Activated CD4-positive, alpha-beta T cell treated with anti-CD3 and anti-CD28 coated beads, Interleukin-2, Interleukin-6, amounts not matched to agents 100 ng/mL and 50 ng/mL, durations not matched to agents 16 hours and 8 hours (primary cell): ENCODE measurements at places on chromosomes 5 and 9.

GRCh38 chr9:132833550-132834121, 44.4 kb downstream of the AK8 start:
- DNase-seq = no peak

DNA sequence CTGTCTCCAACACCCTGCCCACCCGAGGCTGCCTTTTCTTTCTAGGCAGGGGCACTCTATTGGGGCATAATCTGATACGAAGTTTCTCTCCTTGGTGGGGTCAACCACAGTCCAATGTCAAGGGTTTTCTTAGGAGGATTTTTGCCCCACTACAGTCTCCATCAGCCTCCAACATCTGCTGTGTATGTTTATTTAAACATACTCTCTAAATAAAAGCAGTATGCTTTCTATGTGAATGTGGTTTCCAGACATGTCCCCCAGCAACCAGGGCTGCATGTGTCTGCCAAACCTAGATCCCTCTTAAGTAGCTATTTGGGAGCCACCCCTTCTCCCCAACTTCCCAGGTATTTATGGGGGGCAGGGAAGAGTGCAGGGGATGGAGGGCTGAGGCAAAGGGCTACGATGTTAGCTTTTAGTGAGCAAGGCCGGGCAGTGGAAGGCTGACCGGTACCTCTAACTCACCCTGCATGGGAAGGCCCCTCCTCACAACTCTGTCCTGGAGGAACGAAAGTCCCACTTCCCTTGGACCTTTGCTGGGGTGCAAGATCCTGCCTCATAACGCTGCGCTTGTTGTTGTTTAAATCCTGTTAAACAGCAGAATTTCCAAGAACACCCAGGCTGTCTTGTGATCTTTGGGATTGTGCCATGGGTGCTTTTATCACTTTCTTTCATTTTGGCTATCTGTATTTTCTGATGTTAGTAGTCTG, 75.4 kb downstream of the NREP start:
- DNase-seq = no peak

DNA sequence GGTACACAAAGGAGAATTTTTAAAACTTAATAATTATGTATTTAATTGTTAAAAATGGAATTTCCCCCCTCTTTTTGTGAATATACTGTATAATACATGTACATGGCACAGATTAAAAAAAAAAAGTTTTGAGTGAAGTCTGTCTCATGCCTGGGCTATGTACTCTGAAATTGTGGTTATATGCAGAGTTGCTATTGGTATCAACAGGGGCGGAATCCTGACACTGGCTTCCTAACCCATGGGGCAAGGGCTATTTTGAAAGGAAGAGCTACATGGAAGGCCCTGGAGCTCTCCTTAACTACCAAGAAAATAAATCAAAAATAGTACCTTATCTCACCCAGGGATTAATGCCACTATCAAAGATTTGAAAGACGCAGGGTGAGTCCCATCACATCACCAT, 865 bp upstream of the FAM193B start:
- DNase-seq = no peak

- no peak for DNase-seq
These were observed 297.4 kb downstream of the ENC1 start for GRCh38 chr5:74342948-74343682.

DNA sequence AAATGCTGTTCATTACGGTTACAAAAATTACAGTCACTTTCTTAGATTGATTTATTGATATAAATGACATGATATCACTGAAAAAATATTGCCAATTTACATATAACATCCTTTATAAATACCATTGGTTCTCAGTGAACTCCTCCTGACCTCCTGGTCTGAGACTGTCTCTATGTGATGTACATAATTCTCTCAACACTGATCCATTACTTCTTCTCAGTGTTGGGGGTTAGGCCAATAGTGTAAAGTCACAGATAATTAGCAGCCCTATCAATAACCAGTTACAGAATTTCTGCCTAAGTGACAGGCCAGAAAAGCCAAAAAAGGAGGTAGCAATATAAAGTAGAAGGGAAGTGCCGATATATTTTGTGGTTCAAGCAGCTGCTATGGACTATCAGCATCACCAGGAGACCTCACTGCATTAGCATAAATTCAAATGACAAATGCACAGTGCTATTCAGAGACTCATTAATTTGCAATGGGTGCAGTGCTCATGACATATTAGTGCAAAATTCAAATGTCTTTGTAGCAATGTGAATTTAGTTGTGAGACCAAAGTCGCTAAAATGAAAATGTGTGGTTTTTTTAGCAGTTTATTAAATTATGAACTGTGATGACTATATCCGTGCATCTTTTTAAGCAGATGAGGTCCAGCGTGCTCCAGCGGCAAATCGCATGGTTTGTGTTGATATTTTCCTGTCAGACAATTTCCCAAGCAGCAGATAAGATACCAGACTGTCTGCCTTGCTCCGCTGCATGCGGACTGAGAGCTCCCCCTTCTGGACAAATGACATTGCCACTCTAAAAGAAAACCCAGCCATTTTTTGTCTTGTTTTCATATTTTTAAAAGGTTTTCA, 144.6 kb downstream of the CETN3 start:
- peak; percentile 69 for DNase-seq

GRCh38 chr5:6026766-6027406, 351.5 kb downstream of the MED10 start:
- no peak for DNase-seq

DNA sequence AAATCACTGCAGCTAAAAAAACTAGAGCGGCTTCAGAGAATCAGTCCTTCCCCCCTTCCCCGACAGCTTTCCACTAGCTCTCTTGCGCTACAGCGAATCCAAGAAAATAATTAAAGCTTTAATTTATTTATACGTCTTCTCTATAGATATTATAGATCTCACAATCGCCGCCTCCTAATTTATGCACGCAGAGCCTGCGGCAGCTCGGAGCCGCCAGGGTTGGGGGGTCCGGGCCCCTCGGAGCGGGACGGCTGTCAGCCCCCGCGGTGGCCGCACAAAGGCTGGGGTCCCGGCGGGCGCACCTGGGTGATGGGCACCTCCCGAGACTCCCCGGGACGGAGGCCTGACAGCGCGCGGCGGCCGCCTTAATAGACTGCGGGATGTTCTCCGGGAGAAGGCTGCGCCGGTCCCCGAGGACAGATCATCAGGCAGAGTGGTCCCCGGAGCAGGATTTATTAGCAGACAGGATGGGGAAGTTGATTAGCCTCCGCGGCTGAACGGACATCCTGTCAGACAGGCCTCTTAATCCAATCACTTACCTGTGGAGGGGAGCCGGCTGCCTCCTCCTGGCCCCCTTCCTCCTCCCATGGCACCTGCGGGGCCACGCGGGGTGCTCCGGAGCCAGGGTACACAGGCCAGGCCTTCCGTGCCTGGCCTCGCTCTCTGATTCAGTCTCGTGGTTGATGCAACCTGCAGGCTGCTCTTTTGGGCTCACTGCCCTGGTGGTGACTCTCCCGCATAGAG, 166.8 kb downstream of the MELK start:
- DNase-seq = no peak

GRCh38 chr9:38687389-38687842, 32.5 kb downstream of the FAM240B start:
- DNase-seq = peak; percentile 55

DNA sequence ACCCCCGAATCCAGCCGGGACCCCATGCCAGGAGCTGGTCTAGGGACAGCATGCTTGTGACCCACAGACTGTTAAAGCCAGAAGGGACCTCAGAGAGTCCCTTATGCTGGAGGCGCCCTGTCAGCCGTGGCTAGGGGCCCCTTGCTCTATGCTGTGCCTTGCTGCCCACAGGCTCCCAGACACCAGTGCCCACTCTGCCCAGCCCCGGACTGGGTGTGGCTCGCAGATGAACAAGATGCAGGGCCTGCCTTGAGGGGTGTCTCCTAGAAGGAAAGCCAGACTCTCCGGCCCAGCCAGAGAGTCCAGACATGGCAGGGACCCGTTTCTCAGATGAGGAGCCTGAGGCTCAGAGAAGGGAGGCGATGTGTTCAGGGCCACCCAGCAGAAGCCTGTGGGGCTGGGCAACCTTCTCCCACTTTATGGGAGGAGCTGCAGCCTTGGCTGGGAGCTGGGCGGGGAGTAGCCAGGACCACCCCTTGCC, 85.7 kb downstream of the LMX1B start:
- DNase-seq = no peak

GRCh38 chr5:143721925-143722324, 90.0 kb upstream of the HMHB1 start:
- DNase-seq = no peak

DNA sequence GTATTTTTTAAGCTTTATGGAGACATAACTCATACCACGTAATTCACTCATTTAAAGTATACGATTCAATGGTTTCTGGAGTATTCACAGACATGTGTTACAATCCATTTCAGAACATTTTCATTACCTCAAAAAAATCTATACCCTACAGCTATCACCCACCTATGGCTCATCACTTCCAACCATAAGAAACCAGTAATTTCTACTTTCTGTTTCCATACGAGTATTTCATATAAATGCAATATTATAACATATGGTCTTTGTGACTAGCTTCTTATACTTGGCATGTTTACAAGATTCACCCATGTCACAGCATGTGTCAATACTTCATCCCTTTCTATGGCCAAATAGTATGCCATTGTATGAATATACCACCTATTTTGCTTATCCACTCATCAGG, 18.8 kb downstream of the UBQLN1 start:
- no peak for DNase-seq

DNA sequence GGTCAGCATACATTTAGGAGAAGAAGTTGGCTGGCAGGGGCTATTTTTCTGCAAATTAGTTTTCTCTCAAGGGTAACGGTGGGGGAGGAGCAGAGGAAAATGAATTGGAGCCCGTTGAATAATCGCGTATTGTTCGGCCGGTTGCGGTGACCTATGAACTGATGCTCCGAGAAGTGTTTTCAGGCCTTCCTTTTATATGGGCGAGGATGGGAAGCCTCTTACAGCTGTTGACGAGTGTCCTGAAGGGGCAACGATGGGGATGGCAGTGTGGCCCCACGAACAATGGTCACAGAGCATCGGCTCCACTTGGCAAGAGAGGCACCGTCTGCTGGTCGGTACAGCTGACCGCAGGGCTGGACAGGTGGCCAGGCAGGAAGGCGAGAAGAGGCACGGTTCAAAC, 400.7 kb downstream of the ZSWIM6 start:
- DNase-seq = no peak

- DNase-seq = peak; percentile 54
These were observed 507.8 kb downstream of the MAT2B start for GRCh38 chr5:164013077-164013670.

- no peak for DNase-seq
These were observed 81.3 kb downstream of the NR3C1 start for GRCh38 chr5:143322176-143322575.

DNA sequence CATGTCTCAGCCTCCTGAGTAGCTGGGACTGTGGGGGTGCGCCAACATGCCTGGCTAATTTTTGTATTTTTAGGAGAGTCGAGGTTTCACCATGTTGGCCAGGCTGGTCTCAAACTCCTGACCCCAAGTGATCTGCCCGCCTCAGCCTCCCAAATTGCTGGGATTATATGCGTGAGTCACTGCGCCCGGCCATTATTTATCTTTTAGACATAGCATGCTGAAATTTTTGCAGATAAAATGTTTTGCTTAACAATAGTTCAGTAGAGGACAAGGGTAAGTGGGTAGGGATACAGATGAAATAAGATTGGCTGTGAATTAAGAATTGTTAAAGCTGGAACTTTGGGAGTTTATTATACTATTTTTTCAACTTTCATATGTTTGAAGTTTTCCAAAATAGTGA, 150.8 kb upstream of the GRHPR start:
- no peak for DNase-seq

DNA sequence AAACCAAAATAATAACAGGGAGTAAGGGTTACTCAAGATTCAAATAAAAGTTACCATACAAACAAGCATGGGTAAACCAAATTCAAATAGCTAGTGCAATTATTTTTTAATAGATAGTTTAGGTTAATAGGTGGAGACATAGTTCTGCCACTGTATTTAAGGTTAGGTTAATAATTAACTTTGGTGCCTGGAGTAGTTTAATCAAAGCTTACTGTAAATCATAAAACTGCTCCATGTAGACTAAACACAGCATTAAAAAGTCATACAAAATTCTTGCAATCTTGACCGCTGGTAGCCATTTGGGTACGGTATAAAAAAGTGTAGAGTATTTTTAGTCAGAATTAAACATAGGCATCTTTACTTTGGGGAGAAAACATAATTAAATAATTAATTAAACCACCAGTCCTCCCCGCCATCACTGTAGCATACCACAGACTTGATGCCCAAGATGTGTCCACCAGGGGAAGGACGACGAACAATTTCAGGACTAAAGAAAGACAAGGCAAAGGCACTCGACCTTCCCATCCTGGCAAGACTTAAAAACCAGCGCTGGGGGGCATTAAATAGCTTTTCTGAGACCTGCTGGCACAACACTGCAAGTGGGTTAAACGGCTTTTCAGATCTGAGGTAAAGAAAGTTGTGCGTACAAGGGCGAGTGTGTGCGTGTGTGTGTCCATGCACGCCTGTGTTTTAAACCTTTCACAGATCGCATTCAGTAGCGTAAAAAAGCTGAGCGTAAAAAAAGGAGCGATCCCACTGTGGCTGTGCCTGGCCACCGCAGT, 2.9 kb downstream of the SEMA6A start:
- DNase-seq = no peak

DNA sequence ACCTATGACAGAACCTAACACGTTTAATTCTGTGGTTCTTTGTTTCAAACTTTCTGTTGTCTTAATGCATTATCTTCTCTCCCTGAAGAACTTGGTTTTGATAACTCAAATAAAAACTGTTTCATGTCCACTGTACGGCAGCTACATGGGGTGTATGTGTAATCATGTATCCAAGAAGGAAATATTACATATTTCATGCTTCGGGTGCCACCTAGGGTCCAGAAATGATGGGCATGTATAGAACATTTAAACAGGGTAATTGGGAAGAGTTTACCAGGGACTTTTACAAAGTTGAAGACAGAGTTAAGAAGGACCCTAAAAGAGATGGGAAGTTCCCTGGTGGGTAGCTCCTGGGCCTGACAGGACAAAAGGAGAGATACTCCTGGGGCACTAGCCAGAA, 291.3 kb downstream of the FBXL7 start:
- DNase-seq = no peak

GRCh38 chr5:134079748-134080581, 34.5 kb upstream of the TCF7 start:
- DNase-seq = peak; percentile 55

- no peak for DNase-seq
These were observed 193.8 kb upstream of the TRIM32 start for GRCh38 chr9:116493183-116493860.

DNA sequence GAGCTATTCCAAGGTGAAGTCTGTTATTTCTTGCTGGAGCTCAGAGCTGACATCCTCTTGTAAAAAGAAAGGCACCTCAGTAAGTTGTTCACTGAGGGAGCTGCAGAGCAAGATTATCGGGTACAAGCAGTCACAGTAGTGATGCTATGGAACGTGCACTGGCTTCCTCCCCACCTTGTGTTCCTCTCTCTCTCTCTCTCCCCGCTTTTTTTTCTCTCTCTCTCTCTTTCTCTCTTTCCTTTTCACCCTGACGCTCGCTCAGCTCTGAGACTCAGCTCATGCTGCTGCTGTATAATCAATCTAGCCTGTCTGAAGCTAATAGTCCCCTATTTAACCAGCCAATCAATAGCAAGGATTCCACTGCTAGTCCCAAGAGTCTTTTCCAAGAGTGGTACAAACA, 587.6 kb upstream of the CDH18 start:
- DNase-seq = no peak

GRCh38 chr5:10524376-10525123, 39.3 kb upstream of the ANKRD33B start:
- no peak for DNase-seq

- no peak for DNase-seq
These were observed 4.4 kb downstream of the SLIT3 start for GRCh38 chr5:169296419-169297143.

- DNase-seq = no peak
These were observed at the start of gene PLCXD3 for GRCh38 chr5:41510176-41510831. Gene PLCXD3, minus strand, starts transcription at chr5:41510601. Its CDS starts 75 bp downstream, at chr5:41510526.

- no peak for DNase-seq
These were observed 93.9 kb downstream of the DAB2IP start for GRCh38 chr9:121745396-121745695.
